ENCODE measurements at places on chromosomes 6 and 20. TPM values are rescaled to one million over a fixed set of nuclear protein-coding genes. Genes with fewer than 3 reads are reported as not detected.
A peak's percentile ranks its signal among the peaks of the same experiment; 100 is the strongest.

DNA sequence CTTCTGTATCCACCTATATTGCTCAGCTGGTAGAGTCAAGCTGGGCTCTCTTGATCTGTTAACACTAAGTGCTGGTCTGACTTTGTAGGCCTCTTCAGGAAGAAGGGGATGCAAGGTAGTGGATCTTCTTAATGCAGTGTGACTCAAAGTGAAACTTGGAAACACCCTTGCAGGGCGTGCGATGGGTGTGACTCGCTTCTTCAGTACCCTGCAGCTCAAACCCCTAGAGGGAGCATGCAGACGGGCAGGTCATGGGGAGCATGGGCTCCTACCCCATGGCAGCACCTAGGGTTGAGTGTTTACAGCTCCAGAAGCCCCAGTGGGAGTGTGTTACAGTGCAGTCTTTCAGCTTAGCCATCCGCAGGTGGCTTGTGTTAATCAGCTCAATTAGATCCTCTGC, 757 bp upstream of the SAMD3 start:
- no peak for DNase-seq

- no peak for DNase-seq
These were observed 630.3 kb upstream of the ARID1B start for GRCh38 chr6:156146891-156147290.

- DNase-seq = no peak
These were observed 2.1 kb downstream of the GABRR2 start for GRCh38 chr6:89313006-89313405.

Gene ACSS1
- 102 TPM for polyA plus RNA-seq

- DNase-seq = no peak
These were observed 138.8 kb upstream of the JARID2 start for GRCh38 chr6:15106958-15107643.

GRCh38 chr6:4687656-4687988, 88.6 kb upstream of the CDYL start:
- no peak for DNase-seq

GRCh38 chr20:10119336-10119735, 84.5 kb downstream of the ANKEF1 start:
- DNase-seq = no peak

Gene ENPP1
- 9.5 TPM for polyA plus RNA-seq

Gene CEP250
- polyA plus RNA-seq = 31.0 TPM

DNA sequence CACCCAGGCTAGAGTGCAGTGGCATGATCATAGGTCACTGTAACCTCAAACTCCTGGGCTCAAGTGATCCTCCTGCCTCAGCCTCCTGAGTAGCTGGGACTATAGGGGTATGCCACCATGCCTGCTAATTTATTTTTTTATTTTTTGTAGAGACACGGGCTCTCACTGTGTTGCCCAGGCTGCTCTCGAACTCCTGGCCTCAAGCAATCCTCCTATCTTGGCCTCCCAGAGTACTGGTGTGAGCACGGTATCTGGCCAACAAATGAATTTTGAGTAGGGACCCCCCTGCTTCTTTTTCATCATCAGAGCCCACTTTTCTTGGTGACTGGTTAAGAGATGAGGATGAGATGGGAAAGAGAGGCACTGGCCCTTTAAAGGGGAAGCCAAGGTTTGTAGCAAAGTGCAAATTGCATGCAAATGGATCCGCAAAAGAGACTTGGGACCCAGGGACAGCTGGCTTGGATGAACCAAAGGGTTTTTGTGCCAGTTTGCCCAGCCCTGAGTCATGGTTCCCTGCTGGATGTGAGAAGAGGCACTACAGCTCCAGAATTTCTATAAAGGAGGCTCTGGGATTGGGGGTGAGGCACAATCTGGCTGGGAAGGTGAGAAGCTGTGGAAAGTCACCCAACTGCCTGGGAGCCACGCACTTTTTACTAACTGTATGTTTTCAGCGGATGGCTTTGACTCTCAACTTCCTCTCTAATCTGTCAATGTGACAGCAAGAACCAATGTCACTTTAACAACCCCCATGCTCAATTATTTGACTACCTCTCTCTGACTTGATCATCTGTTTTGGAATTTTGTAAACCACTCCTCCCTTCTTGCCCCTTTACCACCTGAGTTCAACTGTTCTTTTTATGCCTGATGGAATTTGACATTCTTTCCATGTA, 58.7 kb upstream of the RNF24 start:
- DNase-seq = no peak

- no peak for DNase-seq
These were observed 147.1 kb downstream of the MTHFD1L start for GRCh38 chr6:151012321-151013294.

GRCh38 chr6:83292900-83293843, 100.0 kb downstream of the RWDD2A start:
- no peak for DNase-seq

GRCh38 chr20:40677343-40677924, 11.6 kb downstream of the MAFB start:
- no peak for DNase-seq

- DNase-seq = no peak
These were observed 2.7 kb upstream of the C6orf163 start for GRCh38 chr6:87341899-87342298.

Gene TINAG
- 23.7 TPM for polyA plus RNA-seq

- peak; percentile 45 for DNase-seq
These were observed 32.6 kb downstream of the C6orf15 start for GRCh38 chr6:31079656-31080261.

DNA sequence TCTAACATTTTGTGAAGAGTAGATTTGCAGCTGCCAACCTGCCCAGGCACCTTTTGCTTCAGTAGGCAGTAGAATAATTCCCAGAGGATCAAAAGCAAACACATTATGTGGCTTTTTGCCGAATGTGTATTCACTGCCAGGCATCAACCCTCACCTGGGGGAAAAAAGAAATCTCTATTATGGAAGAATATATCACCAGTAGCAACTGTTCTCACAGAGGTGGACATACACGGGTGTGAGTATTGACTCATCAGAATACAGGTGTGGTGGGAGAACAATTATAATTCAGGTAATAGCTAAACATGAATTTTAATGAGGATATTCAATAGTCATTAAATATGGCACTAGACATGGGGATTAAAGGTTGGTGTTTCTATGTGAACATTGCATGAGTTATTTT, 910.7 kb downstream of the TFAP2A start:
- DNase-seq = no peak

DNA sequence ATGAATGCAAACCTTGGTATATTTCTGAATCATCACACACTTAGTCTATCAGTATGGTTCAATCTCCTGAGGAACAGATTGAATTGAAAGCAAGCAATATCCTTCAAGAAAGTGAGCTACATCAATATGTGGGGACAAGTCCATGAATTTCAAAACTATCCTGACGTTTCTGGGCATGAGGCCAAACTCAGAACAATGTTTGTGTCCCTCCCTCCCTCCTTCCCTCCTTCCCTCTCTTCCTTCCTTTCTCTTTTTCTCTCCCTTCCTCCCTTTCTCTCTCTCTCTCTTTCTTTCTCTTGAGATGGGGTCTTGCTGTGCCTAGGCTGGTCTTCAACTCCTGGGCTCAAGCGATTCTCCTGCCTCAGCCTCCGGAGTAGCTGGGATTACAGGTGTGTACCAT, 27.9 kb upstream of the SYNCRIP start:
- no peak for DNase-seq

- no peak for DNase-seq
These were observed 53.2 kb downstream of the PDE7B start for GRCh38 chr6:135904666-135905065.

Gene ZNF318
- polyA plus RNA-seq = 21.2 TPM

Gene SLC22A23
- polyA plus RNA-seq = 34.7 TPM

DNA sequence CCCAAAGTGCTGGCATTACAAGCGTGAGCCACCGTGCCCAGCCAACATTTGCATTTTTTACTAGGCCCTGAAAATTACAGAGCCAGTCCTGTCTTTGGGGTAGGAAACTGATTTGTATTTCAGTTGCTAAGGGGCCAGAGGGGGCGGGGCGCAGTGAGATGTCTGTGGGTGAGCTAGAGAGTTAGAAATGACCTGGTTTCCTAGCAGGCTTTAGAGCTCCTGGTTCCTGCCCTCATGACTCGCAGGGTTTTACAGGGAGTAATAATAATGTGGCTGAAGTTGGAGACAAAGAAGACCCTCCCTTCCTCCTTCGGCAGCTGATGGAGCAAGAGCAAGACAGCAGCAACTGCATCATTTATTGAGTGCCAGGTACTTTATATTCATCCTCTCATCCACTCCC, 131.5 kb downstream of the TFAP2C start:
- DNase-seq = no peak

- no peak for DNase-seq
These were observed 149.4 kb upstream of the B3GAT2 start for GRCh38 chr6:71106276-71106675.

- DNase-seq = no peak
These were observed 104.4 kb upstream of the SALL4 start for GRCh38 chr20:51906679-51907078.

Gene TMEM74B
- 58.5 TPM for polyA plus RNA-seq

DNA sequence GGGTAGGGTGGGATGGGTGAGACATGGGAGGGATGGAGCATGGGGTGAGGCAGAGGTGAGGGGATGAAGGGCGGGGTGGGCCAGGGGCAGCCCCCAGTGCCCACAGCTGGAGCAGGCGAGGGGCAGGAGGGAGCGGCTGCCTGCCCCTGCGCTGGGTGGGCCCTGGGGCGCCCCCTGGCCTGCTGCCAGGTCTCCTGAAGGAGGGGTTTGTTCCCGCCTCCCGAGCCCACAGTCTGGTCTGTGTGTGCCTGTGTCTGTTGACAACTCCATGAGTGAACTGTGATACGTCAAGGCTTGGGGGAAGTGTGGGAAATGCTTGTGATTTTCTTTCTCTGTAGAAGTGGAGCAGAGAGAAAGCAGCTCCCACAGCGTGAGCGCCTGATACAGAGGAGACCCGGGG, 10.9 kb upstream of the MRGBP start:
- DNase-seq = no peak

- no peak for DNase-seq
These were observed 61.9 kb upstream of the KCNG1 start for GRCh38 chr20:51084593-51085377.

GRCh38 chr6:122061855-122062254, 337.6 kb upstream of the HSF2 start:
- no peak for DNase-seq

Gene DEF6
- polyA plus RNA-seq = 13.2 TPM

GRCh38 chr20:9514072-9514460, 324 bp upstream of the LAMP5 start:
- DNase-seq = no peak

Gene VNN1
- polyA plus RNA-seq = 2.0 TPM

- DNase-seq = no peak
These were observed 29.4 kb downstream of the THBS2 start for GRCh38 chr6:169224185-169224695.

- DNase-seq = no peak
These were observed 119.0 kb upstream of the STMND1 start for GRCh38 chr6:16982807-16983206.

GRCh38 chr6:91482498-91482897, 895.6 kb upstream of the MAP3K7 start:
- peak; percentile 5 for DNase-seq

Gene FUT9
- 0.03 TPM for polyA plus RNA-seq

Gene ZC3H12D
- 3.5 TPM for polyA plus RNA-seq

Gene ISM1
- 0.81 TPM for polyA plus RNA-seq

Gene KCNQ2
- polyA plus RNA-seq = 5.2 TPM

- no peak for DNase-seq
These were observed 12.5 kb downstream of the GZF1 start for GRCh38 chr20:23374441-23374840.

- DNase-seq = peak; percentile 86
These were observed 12.4 kb downstream of the SLC22A23 start for GRCh38 chr6:3444276-3445088.

DNA sequence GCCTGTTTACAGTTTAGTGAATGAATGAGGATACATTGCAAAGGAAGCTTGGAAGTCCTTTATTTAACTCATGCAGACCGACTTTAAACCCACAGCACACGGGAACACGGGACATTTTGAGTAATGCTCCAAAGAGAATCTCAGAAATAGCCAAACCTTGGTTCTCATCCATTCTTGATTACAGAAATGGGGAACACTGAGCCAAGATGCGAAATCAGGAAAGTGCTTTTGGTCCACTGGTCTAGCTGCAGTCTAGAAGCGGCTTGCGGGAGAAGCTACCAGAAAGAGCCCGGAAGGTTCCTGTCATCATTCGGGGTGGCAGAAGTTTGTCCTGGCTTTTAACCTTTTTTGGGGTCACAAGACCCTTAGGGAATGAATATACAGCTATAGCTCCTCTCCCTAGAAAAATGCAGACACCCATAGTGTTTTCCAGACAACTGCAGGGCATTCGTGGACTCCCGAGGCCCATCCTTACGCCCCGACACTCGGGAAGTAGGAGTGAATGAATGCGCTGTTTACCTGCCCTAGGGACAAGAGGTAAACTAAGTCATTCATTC, 475 bp upstream of the TMEM181 start:
- DNase-seq = no peak

- no peak for DNase-seq
These were observed 957 bp upstream of the VEGFA start for GRCh38 chr6:43768983-43769525.

GRCh38 chr20:19969507-19970255, 47.5 kb upstream of the NAA20 start:
- no peak for DNase-seq
